GM06990 (cell line): ENCODE measurements at places on chromosomes 2 and 18.

GRCh38 chr2:182933629-182934028 lies 67.2 kb upstream of the FRZB start:
- no peak for DNase-seq

DNA sequence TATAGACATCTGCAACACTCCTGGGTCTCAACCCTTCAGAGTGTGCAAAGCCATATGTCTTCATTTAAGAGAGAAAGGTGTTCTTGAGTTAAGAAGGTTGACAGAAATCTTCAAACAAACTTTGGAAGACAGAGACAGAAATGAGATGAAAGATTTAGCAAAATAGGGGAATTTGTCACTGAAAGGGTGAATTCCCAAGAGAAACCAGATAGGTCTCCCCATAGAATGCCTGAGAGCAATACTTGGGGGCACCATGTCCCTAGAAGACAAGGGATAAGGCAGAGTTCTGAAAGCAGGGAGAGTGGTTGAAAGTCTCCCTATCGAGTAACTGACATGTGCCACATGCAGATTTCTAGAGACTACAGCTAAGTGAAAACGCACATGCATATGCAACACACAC lies 50.0 kb downstream of the AP1S3 start:
- DNase-seq, result no peak

DNA sequence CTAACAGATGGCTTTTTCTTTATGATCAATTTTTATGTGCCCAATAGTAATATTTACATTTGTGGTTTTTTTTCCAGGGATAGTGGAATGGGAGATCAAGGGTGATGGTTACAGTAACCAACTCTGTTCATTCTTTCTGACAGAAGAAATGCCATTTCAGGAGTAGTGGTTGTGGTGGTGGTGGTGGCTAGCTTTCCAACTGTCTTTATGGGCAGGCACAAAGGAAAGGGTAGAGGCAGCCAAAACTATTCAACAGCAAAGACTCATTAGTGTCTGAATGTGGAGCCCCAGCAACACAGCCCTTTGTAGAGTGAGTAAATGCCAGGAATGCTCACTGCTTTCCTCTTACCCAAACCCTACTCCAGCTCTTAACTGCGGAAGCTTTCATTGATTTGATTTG lies 227.7 kb downstream of the RND3 start:
- no peak for DNase-seq

- DNase-seq, result no peak
Observed at GRCh38 chr2:96734880-96735583, 4.8 kb downstream of the LMAN2L start.

- DNase-seq, result no peak
Observed at GRCh38 chr2:241482126-241482955, 26.0 kb downstream of the STK25 start.

DNA sequence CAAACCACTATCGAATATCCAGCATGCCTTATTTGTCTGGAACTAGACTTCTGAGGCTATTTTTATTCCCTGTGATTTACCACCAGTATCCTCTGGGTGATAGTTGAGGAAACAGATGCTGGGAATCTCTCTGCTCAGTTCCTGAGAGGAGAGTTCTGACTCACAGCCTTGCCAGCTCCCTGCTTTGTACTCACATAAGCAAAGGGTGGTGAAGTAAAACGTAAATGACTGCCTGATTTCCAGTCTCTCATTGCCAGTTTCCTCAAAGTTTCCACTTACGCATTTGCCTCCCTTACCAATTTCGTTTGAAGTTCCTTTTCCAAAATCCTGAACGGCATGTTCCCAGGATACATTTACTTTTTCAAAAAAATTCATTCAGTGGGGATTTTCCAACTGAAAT lies 69.2 kb upstream of the HNRNPA3 start:
- DNase-seq, result no peak

- no peak for DNase-seq
Observed at GRCh38 chr2:205409411-205409810, 272.9 kb upstream of the NRP2 start.
